ENCODE measurements at places on chromosomes 12 and 14. TPM values are rescaled to one million over a fixed set of nuclear protein-coding genes. Genes with fewer than 3 reads are reported as not detected.

- no peak for DNase-seq
These were observed 9.8 kb upstream of the FERMT2 start for GRCh38 chr14:52960627-52961026.

- no peak for DNase-seq
These were observed 36.7 kb downstream of the SLC8A3 start for GRCh38 chr14:70152081-70152480.

DNA sequence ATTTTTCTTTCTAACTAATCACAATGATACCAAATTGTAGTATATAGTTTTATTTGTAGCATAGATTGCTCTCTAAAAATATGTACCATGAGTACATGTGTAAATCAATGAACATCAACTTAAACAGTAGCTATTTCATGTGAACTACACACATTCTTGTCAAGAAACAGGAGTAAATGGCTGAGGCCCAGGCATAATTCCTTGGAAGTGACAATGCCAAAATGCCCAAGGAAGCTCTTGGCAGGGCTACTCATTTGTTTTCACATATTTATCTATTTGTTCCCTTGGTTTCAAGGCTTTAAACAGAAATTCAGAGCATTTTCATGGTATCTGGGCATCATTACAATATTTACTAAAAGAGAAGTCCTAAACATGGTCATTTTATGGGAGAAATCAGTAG is 165.7 kb downstream of the SLC16A7 start:
- no peak for DNase-seq

C12orf56 gene
- total RNA-seq, result 3.1 TPM

GRCh38 chr14:55129428-55130195 is 560 bp downstream of the LGALS3 start:
- peak; percentile 37 for DNase-seq

GRCh38 chr12:25524366-25524765 is 28.7 kb downstream of the LMNTD1 start:
- peak; percentile 82 for DNase-seq

DNA sequence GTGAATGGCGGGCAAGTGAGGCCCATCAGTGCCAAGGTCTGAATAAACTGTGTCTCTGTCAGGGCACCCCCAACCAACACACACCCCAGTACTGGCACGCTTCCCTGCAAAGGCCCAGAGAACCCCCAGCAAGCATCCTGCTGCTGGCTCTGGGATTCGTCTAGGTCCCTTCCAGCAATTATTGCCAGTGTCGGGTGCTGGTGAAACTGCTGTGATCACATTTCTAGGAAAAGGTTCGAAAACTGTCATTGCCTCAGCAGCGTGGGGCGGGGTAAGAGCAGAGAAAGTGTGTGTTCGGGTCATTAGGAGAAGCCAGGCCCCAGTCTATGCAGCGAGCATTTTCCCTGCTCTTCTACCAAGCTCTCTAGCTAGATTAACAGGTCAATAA is 2.5 kb downstream of the FAM222A start:
- no peak for DNase-seq

ZCRB1 gene
- 31.2 TPM for total RNA-seq

TAS2R10 gene
- not detected for total RNA-seq

HCAR3 gene
- not detected for total RNA-seq
